ENCODE measurements at places on chromosomes 12 and 14.

GRCh38 chr12:7719946-7720730, 8.9 kb downstream of the DPPA3 start:
- DNase-seq, result no peak

DNA sequence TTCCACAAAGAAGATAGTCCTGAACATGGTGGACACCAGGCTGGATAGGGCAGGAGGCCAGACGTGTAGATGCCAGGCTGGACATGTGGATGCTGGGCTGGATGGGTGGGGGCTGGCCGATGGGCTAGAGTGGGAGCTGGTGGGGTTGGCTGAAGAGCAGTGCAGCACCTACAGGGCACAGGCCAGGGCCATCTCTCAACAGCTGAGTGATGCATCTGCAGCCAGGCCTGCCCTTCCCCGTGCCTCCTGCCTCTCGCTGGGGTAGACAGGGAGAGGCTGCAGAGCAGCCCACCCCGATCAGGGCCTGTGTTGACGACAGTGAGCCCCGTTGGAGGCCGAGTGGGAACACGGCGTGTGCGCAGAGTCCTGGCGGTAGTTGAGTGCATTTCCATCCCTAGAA, 39.3 kb downstream of the EP400 start:
- DNase-seq, result no peak

GRCh38 chr12:26513363-26514043, 318.1 kb downstream of the SSPN start:
- DNase-seq, result no peak

GRCh38 chr12:74999474-74999873, 210.2 kb downstream of the KCNC2 start:
- DNase-seq, result no peak

- DNase-seq, result no peak
Measured at GRCh38 chr12:131829356-131829747, 1.2 kb downstream of the MMP17 start.

GRCh38 chr12:116150001-116150400, 127.5 kb downstream of the MED13L start:
- DNase-seq, result no peak

DNA sequence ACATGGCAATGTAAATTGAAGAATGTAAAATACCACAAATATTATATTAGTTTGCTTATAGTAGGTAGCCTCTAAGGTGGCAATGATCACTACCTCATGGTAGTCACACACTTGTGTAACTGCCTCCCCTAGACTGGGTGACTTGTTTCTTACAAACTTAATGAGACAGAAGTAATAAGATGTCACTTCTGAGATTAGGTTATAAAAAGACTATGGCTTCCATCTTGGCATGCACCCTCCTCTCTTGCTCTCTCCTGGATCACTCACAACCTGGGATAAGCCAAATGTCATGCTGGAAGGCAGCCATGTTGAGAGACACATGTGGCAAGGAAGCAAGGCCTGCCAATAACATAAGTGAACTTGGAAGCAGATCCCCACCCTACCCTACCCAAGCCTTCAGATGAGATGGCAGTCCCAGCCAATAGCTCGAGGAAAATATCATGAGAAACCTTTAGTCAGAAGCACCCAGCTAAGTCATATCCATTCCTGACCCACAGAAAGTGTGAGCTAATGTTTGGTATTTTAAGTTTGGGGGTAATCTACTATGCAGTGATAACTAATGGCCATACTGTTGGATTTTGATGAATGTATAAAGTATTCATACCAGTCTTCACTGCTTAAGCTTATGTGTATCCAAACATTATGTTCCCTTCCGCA, 43.3 kb downstream of the PPP1R12A start:
- DNase-seq, result no peak

DNA sequence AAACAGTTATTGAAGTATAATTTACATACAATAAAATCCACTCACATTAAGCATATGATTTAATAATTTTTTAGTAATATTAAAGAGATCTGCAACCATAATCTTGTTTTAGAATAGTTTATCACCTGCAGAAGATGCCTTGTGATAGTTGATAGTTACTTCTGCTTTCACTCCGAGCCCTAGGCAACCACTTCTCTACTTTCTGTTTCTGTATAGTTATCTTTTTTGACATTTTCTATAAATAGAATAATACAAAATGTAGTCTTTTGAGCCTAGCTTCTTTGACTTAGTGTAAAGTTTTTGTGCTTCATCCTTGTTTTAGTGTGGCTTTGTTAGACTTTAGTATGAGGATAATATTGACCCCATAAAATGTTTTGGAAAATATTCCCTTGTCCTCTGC, 111.0 kb downstream of the MNAT1 start:
- no peak for DNase-seq

DNA sequence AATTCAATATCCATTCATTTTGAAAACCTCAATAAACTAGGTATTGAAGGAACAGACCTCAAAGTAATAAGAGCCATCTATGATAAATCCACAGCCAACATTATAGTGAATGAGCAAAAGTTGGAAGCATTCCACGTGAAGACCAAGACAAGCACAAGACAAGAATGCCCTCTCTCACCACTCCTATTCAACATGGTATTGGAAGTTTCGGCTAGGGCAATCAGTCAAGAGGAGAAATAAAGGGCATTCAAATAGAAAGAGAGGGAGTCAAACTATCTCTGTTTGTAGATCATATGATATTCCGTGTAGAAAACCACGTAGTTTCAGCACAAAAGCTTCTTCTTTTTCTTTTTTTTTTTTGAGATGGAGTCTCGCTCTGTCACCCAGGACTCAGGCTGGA, 550.3 kb downstream of the FSCB start:
- DNase-seq, result no peak

DNA sequence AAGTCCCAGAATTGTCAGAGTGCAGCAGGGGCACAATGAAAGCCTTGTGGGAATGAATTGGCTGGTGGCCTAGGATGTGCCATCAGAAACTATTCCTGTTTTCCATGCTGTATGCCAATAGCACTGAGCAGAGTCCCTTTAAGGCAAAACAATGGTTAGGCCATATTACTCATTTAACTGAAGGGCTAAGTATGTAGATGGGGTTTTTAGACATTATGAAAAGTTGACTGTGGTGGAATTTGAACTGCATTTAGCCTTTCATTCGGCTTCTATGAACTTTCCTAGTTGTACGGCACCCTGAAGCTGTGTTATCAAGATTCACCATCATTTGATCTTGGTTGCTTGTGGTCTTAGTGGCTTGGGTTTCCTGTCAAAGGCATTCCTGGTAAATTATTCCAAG, 24.8 kb downstream of the IL26 start:
- DNase-seq, result no peak

All from stimulated activated CD4-positive, alpha-beta T cell treated with anti-CD3 and anti-CD28 coated beads, Interleukin-2, amount 100 ng/mL, for 24 hours (primary cell).